ENCODE measurements at places on chromosomes 1 and 21.

- no peak for DNase-seq
Observed at GRCh38 chr1:181918880-181919525, 142.5 kb downstream of the ZNF648 start.

GRCh38 chr1:177511036-177511435 is 340.3 kb downstream of the BRINP2 start:
- DNase-seq, result no peak

- DNase-seq, result no peak
Observed at GRCh38 chr21:45164124-45164511, 89.7 kb downstream of the ADARB1 start.

DNA sequence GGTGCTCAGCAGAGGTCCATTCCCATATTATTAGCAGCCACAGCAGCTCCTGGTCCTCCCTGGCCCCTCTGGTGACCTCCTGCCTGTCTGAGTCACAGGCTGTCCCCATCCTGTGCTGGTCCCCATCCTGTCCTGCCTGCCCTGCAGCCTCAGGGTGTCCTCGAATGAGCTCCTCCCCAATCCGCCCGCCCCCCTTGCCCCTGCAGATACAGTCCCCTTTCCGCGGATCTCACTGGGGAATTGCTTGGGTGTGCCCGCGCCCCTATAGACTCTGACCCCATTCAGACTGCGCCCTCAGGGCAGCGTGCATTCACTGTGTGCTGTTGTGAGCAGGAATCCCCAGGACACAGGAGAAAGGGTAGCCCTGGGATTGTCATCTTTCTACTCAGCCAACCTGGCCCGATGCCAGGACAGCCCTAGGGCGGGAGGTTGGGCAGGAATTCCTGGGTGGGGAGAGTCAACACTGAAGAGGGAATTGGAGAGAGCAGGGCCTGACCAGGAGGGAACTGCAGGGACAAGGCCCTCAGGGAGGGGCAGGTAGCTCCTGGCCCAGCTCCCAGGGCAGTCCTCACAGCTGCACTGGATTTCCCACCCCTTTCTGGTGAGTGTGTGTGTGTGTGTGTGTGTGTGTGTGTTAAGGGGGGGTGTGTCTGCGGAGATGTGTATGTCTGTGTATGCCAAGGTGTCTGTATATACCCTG is 1.1 kb upstream of the GUCA2A start:
- DNase-seq, result no peak

- DNase-seq, result no peak
Observed at GRCh38 chr1:34358636-34359035, 181.9 kb downstream of the C1orf94 start.

GRCh38 chr21:36699546-36700294 is 805 bp downstream of the SIM2 start:
- DNase-seq, result no peak

Measured in amniotic epithelial cell (primary cell).